GM23248 (cell line): ENCODE measurements at places on chromosomes 5 and 9. TPM values are rescaled to one million over a fixed set of nuclear protein-coding genes. Genes with fewer than 3 reads are reported as not detected.

Gene BAAT
- 0.19 TPM in 1 of 2 replicates, not detected in the other for polyA plus RNA-seq

Gene TPRN
- polyA plus RNA-seq: 1.7 and 2.2 TPM in 2 replicates

Gene NME5
- polyA plus RNA-seq: not detected in 2 replicates

Gene REEP2
- polyA plus RNA-seq: 8.6 and 9.4 TPM in 2 replicates

- H3K27ac ChIP-seq: no peak overlapping the region
- H3K4me3 ChIP-seq: no peak overlapping the region
- H3K27me3 ChIP-seq: no peaks in the 10 kb centered on the region
- no peaks in the 10 kb centered on the region for H3K4me1 ChIP-seq
Measured at GRCh38 chr9:29659736-29660135, 2086.5 kb upstream of the C9orf72 start.

- no peak overlapping the region for H3K27ac ChIP-seq
- peak; percentile 76 for DNase-seq
- H3K4me1 ChIP-seq: peaks cover 43% of the 10 kb centered on the region
- no peaks in the 10 kb centered on the region for H3K27me3 ChIP-seq
- no peaks in the 10 kb centered on the region for H3K36me3 ChIP-seq
Measured at GRCh38 chr5:119367502-119368237, 11.9 kb downstream of the TNFAIP8 start.

DNA sequence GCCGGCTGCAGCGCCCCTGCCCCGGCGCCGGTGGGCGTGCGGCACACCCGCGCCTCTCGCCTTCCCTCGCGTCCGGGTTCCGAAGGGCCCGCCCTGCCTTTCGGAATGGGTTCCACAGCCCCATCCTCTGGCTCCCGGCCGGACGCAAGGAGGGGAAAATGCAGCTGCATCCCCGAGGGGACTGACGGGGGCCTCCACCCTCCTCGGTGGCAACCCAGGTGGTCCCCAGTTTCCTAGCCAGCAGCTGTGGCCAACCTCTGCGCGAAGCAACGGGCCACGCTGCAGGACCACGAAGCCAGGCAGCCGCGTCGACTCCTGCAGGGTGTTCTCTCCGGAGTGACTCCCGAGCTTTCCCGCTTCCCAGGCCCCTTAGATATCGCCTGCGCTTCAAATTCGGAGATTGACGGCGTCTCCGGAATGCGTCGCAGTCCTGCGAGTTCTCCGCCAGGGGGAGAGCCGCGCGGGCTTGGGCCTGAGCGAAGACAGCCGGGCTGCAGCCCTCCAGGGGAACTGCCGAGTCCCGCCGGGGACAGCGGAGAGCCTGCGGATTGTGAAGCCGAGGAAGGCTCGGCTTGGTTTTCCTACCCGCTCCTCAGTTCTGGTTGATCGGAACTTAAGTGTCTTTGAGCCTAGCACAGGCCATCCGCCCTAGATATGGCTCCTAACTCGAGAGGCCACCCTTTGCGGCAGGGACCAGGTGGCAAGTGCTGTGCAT is 582 bp upstream of the APBA1 start:
- H3K36me3 ChIP-seq: no peaks in the 10 kb centered on the region
- H3K27me3 ChIP-seq: no peaks in the 10 kb centered on the region

- no peaks in the 10 kb centered on the region for H3K36me3 ChIP-seq
- H3K4me1 ChIP-seq: peaks cover under 1% of the 10 kb centered on the region
- H3K4me3 ChIP-seq: no peak overlapping the region
- no peak for DNase-seq
- no peak overlapping the region for H3K27ac ChIP-seq
Measured at GRCh38 chr5:17364987-17365810, 132.8 kb upstream of the TAF11L2 start.

DNA sequence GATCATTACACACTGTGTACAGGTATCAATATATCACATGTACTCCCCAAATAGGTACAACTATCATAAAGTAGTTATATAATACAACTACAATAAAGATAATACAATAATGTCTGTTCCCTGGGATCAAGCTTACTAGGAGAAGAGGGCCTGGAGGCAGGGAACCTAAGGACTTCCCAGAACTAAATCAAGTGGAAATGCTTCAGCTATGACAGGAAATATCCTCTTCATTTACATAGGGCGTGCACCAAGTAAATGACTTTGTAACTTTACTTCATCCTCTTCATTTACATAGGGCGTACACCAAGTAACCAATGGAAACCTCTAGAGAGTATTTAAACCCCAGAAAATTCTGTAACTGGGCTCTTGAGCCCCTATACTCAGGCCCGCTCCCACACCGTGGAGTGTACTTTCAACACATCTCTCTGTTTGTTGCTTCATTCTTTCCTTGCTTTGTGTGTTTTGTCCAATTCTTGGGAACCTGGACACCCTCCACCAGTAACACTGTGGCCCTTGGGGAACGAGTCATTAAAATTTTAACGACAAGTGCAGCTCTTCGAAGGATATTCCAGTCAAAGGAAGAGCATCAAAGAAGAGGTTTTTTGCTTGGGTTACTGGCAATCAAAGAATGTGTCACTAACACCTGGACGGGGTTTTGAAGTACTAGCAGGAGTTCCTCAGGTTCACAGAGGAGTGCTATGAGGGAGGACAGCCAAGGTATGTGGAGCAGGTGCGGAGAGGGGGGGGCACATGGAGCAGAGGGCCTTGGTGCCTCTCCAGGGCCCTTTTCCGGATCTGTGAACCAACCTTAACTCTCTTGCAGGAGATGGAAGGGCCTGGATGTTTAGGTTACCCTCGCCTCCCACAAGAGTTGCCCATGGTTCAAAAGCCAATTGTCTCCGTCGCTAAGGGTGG is 106.6 kb upstream of the DAP start:
- no peaks in the 10 kb centered on the region for H3K4me1 ChIP-seq
- no peaks in the 10 kb centered on the region for H3K36me3 ChIP-seq
- no peak overlapping the region for H3K27ac ChIP-seq
- no peak overlapping the region for H3K4me3 ChIP-seq

GRCh38 chr9:81086416-81086815 is 602.9 kb downstream of the TLE1 start:
- no peak overlapping the region for H3K27ac ChIP-seq
- H3K27me3 ChIP-seq: 0 out of 2 replicates have a peak, but pooled peaks cover 3% of the 10 kb centered on the region
- no peak overlapping the region for H3K4me3 ChIP-seq
- no peaks in the 10 kb centered on the region for H3K36me3 ChIP-seq

DNA sequence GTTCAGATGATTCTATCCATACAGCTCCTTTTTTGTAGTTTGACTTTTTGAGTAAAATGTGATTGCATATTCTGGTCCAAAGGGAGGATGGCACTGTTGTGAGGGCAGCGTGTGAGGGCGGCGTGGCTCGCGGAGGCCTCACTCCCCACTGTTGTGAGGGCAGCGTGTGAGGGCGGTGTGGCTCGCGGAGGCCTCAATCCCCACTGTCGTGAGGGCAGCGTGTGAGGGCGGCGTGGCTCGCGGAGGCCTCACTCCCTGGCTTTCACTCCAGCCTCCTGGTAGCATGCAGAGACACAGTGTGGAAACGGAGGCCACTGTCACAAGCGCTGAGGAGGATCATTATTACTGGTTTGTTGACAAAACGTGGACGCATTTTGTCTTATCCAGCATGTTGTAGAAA is 79.0 kb downstream of the EHMT1 start:
- H3K36me3 ChIP-seq: no peaks in the 10 kb centered on the region
- H3K4me3 ChIP-seq: no peak overlapping the region
- no peak overlapping the region for H3K27ac ChIP-seq
- DNase-seq: no peak

DNA sequence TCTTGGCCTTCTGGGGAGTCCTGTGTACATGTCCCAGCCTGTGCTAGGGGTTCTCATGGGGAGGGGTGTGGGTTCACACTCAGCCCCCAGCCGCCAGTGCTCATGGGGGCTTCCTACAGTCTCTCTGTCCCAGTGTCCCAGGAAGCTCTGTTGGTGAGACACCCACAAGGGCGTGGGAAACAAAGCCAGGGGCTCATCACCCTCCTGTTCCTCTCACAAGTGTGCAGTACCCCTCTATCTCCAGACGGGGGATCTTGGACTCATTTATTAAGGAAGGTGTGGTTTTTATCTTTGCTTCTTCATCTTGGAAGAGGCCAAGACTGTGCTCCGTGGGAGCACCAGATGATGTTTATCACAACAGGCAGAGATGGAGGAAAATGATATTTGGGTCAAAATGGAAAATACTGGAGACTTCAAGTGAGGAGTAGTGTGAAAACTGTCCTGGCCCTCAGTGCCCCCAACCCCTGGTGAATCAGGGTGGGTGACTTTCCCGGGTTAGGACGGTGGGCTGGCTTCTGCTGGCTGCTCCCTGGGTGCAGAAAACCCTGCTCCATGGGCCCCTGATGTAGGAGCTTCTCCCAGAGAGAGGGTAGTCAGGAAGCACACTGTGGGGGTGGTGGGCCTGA is 15.2 kb downstream of the TMEM171 start:
- H3K4me1 ChIP-seq: no peaks in the 10 kb centered on the region
- DNase-seq: peak; percentile 73
- H3K27ac ChIP-seq: no peak overlapping the region
- H3K36me3 ChIP-seq: no peaks in the 10 kb centered on the region
- no peak overlapping the region for H3K4me3 ChIP-seq

- H3K36me3 ChIP-seq: peaks cover 6% of the 10 kb centered on the region; the same call in 1 of the 2 replicates
- no peaks in the 10 kb centered on the region for H3K27me3 ChIP-seq
- 0 out of 2 replicates have a peak overlapping the region, but pooled peaks have one; percentile 15 for H3K27ac ChIP-seq
Measured at GRCh38 chr5:139565411-139566305, 4.5 kb downstream of the UBE2D2 start.

GRCh38 chr9:33116860-33117259 is 40.4 kb upstream of the SMU1 start:
- H3K4me3 ChIP-seq: no peak overlapping the region
- peaks cover 26% of the 10 kb centered on the region for H3K4me1 ChIP-seq
- no peaks in the 10 kb centered on the region for H3K27me3 ChIP-seq
- H3K36me3 ChIP-seq: peaks cover 39% of the 10 kb centered on the region
- DNase-seq: peak; percentile 53
- peak overlapping the region; percentile 79 for H3K27ac ChIP-seq

DNA sequence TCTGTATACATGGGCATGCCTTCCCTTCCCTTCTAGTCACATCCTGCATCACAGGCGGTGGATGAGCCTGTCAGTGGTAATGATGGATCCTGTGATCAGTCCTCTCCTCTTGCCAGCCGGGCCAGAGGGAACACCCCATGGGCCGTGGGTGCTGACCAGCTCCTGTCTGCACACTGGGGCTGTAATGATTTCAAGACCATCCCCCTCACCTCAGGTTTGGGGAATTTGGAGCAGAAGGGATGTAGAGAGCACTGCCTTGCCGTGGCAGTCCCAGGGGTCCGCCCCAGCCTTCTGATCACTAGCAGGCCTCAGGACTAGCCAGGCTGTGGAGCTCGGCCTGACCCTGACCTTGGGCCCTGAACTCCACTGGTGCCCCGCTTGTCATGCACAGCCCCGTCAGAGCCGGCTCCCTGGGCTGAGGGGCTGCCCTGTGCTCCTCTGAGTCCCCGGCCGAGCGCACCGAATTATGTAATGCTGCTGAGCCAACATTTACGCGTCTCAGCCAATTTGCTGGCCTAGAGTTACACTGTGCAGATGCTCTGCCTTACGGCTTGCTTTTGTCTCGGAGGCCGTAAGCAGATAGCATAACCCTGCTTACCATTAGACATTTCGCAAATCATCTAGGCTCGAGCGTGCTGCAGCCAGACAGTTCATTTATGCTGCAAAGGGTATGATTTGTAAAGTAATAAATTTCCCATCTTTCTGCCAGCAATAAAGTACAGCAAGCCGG is 155.3 kb downstream of the MACROH2A1 start:
- H3K27ac ChIP-seq: no peak overlapping the region
- no peak overlapping the region for H3K4me3 ChIP-seq
- no peak for DNase-seq
- H3K36me3 ChIP-seq: no peaks in the 10 kb centered on the region
- peaks cover 52% of the 10 kb centered on the region for H3K4me1 ChIP-seq
- H3K27me3 ChIP-seq: no peaks in the 10 kb centered on the region

- no peaks in the 10 kb centered on the region for H3K36me3 ChIP-seq
- H3K27ac ChIP-seq: no peak overlapping the region
- no peaks in the 10 kb centered on the region for H3K27me3 ChIP-seq
- H3K4me1 ChIP-seq: peaks cover 8% of the 10 kb centered on the region; the same call in 1 of the 2 replicates
- no peak overlapping the region for H3K4me3 ChIP-seq
Measured at GRCh38 chr9:96581301-96581700, 38.3 kb downstream of the CDC14B start.

DNA sequence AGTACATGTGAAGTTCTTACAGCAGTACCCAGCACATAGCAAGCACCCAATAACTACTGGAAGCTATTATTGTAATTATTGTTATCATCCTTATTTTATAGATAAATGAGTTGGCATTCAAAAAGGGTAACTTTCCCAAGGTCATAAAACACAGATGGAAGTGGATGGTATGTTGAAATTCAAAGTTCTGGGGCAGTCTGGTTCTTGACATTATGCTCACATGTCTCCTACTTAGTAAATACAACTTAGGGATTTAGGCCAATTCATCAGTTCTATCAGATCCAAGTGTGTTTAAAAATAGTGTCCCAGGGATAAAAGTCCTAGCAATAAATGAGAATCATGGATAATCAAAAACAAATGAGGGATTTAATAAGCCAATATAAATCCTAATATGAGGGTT is 265.2 kb downstream of the ADAMTSL1 start:
- no peak for DNase-seq
- no peaks in the 10 kb centered on the region for H3K27me3 ChIP-seq
- H3K4me3 ChIP-seq: no peak overlapping the region

DNA sequence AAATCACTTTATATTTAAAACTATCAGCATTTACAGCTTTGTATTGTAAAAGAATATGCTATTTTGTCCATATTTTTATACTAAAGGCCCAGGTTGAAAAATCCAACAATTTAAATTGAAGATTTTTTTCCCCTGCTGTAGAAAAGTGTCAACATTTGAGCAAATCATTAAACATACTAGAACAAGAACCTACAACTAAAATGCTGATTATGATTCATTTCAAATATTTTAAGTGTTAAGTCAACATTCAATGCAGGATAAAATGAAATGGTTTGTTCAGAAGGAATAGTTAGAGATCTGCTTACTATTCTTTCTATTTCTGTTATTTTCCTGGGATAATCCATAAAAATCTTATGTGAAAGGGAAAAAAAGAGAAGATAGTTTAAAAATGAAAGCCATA is 866.5 kb upstream of the DMAC1 start:
- no peaks in the 10 kb centered on the region for H3K4me1 ChIP-seq
- H3K4me3 ChIP-seq: no peak overlapping the region
- no peak overlapping the region for H3K27ac ChIP-seq
- no peak for DNase-seq
